NCI-H1092 treated with DMSO at 0.1 percent for 48 hours (cell line): ENCODE measurements at places on chromosomes 1 and 21.
A peak's percentile ranks its signal among the peaks of the same experiment; 100 is the strongest.

GRCh38 chr1:74247881-74248528 lies 12.8 kb downstream of the TNNI3K start:
- no peak for DNase-seq

DNA sequence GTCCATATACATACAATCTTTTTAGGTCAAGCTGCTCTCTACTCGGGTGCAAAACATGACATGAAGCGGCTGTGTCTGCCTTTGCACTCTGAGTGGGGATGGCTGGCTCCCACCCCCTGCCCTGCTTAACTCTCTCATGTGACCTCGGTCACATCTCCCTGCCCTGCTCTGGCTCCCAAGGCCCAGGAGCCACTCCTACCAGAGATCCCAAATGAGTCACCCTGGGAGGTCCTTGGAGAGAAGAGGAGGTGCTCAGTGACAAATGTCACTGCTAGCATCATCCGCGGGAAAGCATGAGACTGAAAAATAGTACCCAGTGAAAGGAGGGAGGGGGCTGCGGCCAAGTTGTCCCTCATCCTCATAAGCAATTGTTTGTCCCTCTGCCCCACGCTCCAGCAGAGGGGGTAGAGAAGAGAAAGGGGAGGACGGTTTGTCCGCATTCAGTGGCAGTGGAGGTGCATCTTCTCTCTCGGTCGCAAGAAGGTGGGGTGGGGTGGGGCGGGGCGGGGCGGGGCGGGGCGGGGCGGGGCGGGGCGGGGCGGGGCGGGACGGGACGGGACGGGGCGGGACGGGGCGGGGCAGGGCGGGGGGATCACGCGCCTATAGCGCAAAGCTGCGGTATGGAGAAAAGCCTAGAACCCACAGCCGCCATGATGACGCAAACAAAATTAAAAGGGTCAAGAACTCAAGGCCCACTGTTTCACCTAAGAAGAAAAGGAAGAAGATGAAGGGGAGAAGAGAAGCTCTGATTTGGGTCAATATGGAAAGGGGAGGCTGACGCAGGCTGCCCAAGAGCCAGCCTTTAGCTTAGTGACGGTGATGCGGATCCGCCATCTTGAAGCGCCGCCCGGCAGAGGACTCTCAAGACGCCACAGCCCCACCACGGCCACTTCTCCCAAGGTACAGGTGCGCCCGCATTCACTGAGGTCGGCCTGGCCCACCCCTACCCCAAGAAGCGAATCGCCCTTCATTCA lies 66.2 kb downstream of the CD46 start:
- no peak for DNase-seq

DNA sequence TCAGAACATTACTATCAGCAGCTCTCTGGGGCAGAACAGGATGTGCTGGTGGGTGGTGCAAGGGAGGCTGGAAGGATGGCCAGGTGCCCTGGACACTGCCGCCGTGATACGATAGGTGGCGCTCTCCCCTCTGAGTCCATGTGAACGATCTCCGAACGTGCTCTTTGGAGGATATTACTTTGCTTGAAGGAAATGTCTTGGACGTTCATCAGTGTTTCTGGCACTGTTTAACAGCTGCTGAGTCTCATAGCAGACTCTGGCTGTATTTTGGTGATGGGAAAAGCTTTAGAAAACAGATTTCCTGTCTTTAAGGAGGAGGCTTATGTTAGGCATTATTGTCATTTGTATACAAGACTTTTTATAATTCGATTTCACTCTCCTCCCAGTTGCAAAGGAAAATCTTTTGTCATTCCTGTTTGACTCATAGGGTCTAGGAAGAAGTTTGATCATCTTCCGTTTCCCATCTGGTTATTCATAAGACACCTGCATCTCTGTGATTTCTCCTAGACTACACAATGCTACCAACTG lies 386.2 kb upstream of the ADGRL2 start:
- peak; percentile 58 for DNase-seq

DNA sequence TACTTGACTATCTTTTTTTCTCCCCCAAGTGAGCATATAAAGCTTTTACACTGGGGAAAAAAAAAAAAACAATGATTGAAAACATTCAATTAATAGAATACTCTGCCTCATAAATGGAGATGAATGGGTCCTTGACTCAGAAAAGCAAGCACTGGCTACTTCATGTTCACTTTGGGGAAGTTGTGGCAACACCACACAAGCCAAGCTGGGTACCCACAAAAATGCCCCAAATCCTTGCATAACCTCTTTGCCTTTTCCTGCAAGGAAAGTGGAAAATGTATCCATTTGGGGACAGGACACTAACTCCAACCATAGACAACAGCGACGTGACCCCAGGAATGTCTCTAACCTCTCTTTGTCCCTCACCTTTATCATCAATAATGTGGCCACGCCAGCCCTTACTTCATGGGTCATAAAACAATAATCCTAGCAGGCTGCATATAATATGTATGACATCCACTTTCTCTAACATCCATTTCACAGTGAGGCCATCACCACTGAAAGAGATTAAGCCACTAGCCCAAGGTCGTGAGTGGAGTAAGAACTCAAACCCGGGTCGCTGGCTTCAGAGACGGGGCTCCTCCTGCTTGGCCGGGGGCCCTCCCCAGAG lies 2.3 kb downstream of the ECE1 start:
- DNase-seq: no peak

DNA sequence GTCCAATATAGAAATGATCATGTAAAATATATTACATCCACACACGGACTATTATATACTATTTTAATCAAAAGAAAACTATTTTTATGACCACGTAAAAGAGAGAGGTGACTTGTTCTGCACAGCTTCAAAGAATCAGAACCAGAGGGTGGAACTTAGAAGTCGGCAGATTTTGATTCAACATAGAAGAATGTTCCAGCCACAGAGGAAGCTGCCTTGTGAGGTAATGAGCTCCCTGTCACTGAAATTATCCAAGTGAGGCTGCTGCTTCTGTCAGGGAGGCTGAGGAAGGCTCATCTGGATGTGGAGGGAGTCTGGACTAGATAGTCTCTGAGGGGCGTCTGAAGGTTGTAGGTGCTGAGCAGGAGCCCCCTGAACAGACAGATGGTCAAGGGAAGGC lies 2.7 kb downstream of the PLEKHA6 start:
- DNase-seq: no peak

DNA sequence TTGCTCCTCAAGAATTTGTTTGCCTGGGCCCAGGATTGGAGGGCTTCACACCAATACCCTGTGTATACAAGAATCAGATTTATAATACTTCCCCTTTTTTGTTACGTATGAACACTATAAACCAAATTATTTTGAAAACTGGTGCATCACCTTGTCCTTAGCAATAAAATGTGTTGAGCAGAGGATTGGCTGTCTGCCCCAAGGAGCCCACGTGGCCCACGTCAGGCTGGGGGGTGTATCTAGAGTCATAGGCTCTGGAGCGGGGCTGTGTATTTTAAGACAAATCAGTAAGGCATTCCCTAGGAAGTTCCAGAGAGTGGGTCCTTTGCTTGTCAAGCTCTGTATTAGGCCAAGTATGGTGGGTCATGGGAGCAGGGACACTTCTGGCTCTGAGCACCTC lies 2.0 kb upstream of the ST3GAL3 start:
- DNase-seq: no peak

- peak; percentile 69 for DNase-seq
These were observed at the start of gene WNT9A for GRCh38 chr1:227947676-227948492. TSS of gene WNT9A (minus strand) at chr1:227947932. CDS start at chr1:227947887, 45 bp downstream.

DNA sequence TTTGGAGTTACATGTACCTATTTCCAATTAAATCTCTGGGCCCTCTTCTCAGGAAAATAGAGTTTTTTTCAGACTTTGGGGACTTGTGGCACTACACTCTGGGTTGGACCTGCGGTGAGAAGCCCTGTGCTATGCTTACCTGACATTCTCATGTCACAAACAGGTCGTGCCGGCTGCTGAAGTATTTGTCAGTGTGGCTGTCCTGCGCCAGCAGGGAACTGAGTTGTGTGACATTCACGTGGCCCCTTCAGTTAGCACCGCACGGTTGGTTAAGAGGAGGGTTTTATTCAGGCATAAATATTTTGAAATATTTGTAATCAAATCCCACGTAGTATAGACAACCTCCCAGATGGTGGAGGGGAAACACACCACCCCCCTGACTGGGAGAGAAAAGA lies 6.3 kb upstream of the COL6A2 start:
- DNase-seq: no peak
